ENCODE measurements at places on chromosomes 6 and 20.

DNA sequence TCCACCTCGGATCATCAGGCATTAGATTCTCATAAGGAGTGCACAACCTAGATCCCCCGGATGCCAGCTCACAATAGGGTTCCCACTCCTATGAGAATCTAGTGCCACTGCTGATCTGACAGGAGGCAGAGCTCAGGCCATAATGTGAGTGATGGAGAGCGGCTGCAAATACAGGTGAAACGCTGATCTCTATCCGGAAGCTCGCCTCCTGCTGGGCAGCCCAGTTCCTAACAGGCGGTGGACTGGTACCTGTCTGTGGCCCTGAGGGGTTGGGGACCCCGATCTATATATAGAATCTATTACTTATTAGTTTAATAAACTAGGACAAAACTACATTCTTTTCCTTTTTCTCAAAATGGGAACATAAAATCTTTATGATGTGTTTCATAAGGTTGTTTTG, 741.9 kb downstream of the RFPL4B start:
- no peak for DNase-seq

- DNase-seq = no peak
Observed at GRCh38 chr6:46390153-46390876, 100.9 kb downstream of the RCAN2 start.

GRCh38 chr6:15284743-15285142, 38.9 kb downstream of the JARID2 start:
- DNase-seq = no peak

DNA sequence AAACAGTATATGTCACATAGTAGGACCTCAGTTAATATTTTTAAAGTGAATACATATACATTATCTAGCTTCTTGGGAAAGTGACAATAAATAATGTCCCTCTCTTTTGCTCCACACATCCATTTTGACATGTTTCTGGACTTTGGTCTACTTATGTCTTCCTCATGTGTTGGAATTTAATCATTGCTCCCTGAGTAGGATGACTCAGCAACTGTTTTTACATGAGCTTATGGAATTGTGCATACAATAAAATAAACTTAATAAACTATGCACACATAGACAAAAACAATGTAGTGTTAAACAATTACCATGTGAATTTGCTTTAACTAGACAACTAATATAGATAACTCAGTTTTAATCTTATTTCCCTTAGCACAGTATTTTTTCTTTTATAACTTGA, 503.8 kb downstream of the TFAP2B start:
- no peak for DNase-seq

Data from tibial artery (tissue), 4 donors.